Osteoblast (primary cell): ENCODE measurements at places on chromosomes 7 and 10. TPM values are rescaled to one million over a fixed set of nuclear protein-coding genes. Genes with fewer than 3 reads are reported as not detected.

GRCh38 chr7:101422356-101423195 is 59.9 kb downstream of the COL26A1 start:
- no peaks in the 10 kb centered on the region for H3K4me1 ChIP-seq
- no peaks in the 10 kb centered on the region for H3K36me3 ChIP-seq
- no peaks in the 10 kb centered on the region for H3K27me3 ChIP-seq
- no peak for DNase-seq
- H3K4me3 ChIP-seq = no peak overlapping the region

DNA sequence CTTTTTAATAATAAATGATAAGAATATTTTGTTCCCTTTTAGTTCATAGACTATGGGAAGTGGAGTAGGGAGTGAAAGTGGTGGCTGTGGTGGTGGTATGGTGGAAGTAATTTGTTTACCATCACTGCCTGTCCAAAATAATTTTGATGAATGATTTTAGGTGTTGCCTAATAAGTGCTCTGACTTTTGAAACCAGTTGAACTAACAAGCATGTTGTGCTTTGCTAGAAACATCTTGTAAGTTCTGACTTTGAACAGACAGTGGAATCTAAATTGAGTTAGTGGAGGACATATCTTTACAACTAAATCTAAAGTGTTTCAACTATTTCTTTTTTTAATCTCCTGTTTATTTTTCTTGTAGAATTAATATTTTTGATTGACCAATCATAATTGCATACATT is 49.7 kb downstream of the ZEB1 start:
- H3K36me3 ChIP-seq = no peaks in the 10 kb centered on the region
- H3K27me3 ChIP-seq = no peaks in the 10 kb centered on the region
- no peaks in the 10 kb centered on the region for H3K4me1 ChIP-seq
- DNase-seq = no peak
- H3K4me3 ChIP-seq = no peak overlapping the region

- H3K27me3 ChIP-seq = no peaks in the 10 kb centered on the region
- DNase-seq = no peak
- H3K36me3 ChIP-seq = no peaks in the 10 kb centered on the region
- H3K27ac ChIP-seq = no peak overlapping the region
- no peaks in the 10 kb centered on the region for H3K4me1 ChIP-seq
These were observed 377.6 kb downstream of the DNAJB6 start for GRCh38 chr7:157714166-157715070.

- no peak overlapping the region for H3K27ac ChIP-seq
- H3K36me3 ChIP-seq = no peaks in the 10 kb centered on the region
- no peak for DNase-seq
These were observed 71.4 kb upstream of the PRSS58 start for GRCh38 chr7:142329062-142329790.

- no peak for DNase-seq
- no peaks in the 10 kb centered on the region for H3K4me1 ChIP-seq
- H3K27me3 ChIP-seq = no peaks in the 10 kb centered on the region
- H3K4me3 ChIP-seq = no peak overlapping the region
- no peaks in the 10 kb centered on the region for H3K36me3 ChIP-seq
- H3K27ac ChIP-seq = no peak overlapping the region
These were observed 162.6 kb downstream of the PTEN start for GRCh38 chr10:88026031-88026430.

GRCh38 chr10:62618576-62619412 is 185.7 kb upstream of the ADO start:
- H3K27ac ChIP-seq = peak overlapping the region; percentile 45
- H3K36me3 ChIP-seq = no peaks in the 10 kb centered on the region
- H3K4me3 ChIP-seq = no peak overlapping the region
- H3K27me3 ChIP-seq = no peaks in the 10 kb centered on the region
- peak; percentile 94 for DNase-seq

VPS37D gene
- 5.8 and 5.9 TPM in 2 replicates for total RNA-seq

DNA sequence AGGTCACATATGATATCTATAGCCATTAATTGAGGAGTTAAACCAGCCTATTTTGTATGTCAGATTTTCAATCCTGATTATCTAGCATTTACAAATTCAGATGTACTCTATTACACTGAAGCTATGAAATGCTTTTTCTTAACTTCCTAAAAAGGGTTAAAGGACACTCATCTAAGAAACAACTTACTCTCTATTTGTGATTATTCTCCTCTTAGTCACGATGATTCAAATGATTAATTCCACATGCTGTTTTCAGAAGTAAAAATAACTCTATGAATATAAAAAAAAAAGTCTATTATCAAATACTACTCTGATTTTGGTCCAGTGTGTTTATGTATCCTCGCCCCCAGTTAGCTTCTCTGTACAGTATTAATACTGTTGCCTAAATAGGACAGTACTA is 1199.9 kb downstream of the GATA3 start:
- H3K27ac ChIP-seq = no peak overlapping the region
- DNase-seq = peak; percentile 31
- no peaks in the 10 kb centered on the region for H3K36me3 ChIP-seq
- no peaks in the 10 kb centered on the region for H3K27me3 ChIP-seq
- H3K4me1 ChIP-seq = no peaks in the 10 kb centered on the region

DNA sequence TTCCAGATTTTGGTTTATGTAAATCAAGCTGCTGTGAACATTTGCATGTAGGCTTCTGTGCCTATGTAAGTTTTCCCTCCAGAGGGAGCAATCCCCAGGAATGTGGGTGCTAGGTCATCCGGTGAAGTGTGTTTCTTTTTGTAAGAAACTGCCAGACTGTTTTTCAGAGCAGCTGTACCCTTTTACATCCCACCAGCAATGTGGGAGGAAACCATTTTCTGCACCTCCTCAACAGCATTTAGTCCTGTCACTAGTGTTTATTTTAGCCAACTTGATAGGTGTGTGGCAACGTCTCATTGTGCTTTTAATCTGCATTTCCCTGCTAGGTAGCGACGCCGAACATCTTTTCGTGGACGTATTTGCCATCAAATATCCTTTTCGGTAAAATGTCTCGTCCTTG is 395.7 kb upstream of the FOXK1 start:
- H3K27me3 ChIP-seq = no peaks in the 10 kb centered on the region
- H3K4me3 ChIP-seq = no peak overlapping the region
- no peak overlapping the region for H3K27ac ChIP-seq

GRCh38 chr10:24744946-24745345 is 21.3 kb upstream of the ARHGAP21 start:
- no peak for DNase-seq
- no peaks in the 10 kb centered on the region for H3K4me1 ChIP-seq
- H3K27me3 ChIP-seq = no peaks in the 10 kb centered on the region
- H3K27ac ChIP-seq = no peak overlapping the region

RAB19 gene
- total RNA-seq = not detected in 2 replicates

NKX2-3 gene
- total RNA-seq = not detected in 2 replicates

DNA sequence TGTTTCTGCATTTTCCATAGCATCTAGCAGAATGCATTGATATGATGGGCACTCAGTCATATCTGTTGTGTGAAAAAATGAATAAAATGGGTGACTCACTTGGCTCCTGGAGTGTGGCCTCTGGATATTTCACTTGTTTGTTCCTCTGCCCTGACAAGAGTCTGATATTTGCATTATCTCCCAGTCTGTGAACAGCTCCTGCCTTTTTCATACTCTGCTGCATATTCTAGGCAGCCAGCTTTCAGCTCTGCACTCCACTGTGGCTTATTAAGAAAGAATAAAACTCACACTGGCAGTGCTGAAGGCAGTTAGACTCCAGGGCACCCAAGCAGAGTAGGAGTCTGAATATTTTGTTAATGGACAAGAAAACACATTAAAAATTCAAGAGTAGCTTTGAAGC is 623.9 kb downstream of the SORCS1 start:
- H3K4me1 ChIP-seq = no peaks in the 10 kb centered on the region
- H3K27ac ChIP-seq = no peak overlapping the region
- H3K27me3 ChIP-seq = no peaks in the 10 kb centered on the region
- no peak overlapping the region for H3K4me3 ChIP-seq

GRCh38 chr7:119935418-119936025 is 337.5 kb upstream of the KCND2 start:
- H3K4me1 ChIP-seq = no peaks in the 10 kb centered on the region
- no peak overlapping the region for H3K4me3 ChIP-seq
- H3K27me3 ChIP-seq = no peaks in the 10 kb centered on the region
- H3K27ac ChIP-seq = no peak overlapping the region
- H3K36me3 ChIP-seq = no peaks in the 10 kb centered on the region

ABCB4 gene
- under 0.01 and 0.36 TPM in 2 replicates for total RNA-seq

- H3K4me1 ChIP-seq = peaks cover 16% of the 10 kb centered on the region
- DNase-seq = peak; percentile 96
- no peak overlapping the region for H3K27ac ChIP-seq
- H3K4me3 ChIP-seq = no peak overlapping the region
- H3K27me3 ChIP-seq = no peaks in the 10 kb centered on the region
These were observed 70.5 kb upstream of the COL13A1 start for GRCh38 chr10:69731184-69731583.

DNA sequence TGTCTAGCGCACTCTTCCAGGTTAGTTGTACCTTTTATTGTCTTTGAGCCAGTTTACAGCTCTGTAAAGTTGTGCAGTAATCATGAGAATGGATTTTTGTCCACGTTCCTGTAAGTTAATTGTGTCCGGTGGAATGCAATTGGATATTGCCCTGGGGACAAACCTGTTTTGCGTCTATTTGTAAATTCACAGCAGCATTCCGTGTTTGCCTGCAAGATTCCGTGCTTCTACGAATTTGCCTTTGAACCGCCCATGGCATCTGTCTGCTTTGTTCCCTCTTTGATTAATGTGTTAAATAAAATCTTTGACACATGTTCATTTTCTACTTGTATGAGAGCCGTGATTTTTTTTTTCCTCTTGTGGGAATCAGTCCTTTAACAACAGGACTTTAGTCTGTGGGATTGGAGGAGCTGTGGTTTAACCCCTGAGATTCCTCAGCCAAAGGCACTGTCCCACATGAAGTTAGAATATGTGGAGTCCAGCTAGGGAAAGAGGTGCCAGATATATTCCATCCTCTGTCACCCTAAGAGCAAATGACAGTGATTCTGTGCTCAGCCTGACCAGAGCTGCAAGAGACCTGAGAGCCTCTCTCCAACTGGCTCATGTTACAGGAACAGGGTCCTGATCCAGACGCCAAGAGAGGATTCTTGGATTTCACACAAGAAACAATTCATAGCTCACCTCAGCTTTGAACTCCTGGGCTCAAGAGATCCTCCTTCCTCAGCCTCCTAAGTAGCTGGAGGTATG is 126.3 kb downstream of the COL26A1 start:
- no peaks in the 10 kb centered on the region for H3K4me1 ChIP-seq
- no peak overlapping the region for H3K27ac ChIP-seq
- H3K36me3 ChIP-seq = no peaks in the 10 kb centered on the region
- no peak overlapping the region for H3K4me3 ChIP-seq
- H3K27me3 ChIP-seq = peaks cover 3% of the 10 kb centered on the region

SYT15 gene
- under 0.01 TPM in 2 replicates for total RNA-seq

GRCh38 chr10:120282846-120283492 is 174.1 kb upstream of the PLPP4 start:
- no peaks in the 10 kb centered on the region for H3K27me3 ChIP-seq
- no peak overlapping the region for H3K4me3 ChIP-seq
- no peaks in the 10 kb centered on the region for H3K36me3 ChIP-seq

- H3K36me3 ChIP-seq = peaks cover 3% of the 10 kb centered on the region
- DNase-seq = no peak
- no peaks in the 10 kb centered on the region for H3K27me3 ChIP-seq
- no peak overlapping the region for H3K27ac ChIP-seq
- H3K4me3 ChIP-seq = no peak overlapping the region
- no peaks in the 10 kb centered on the region for H3K4me1 ChIP-seq
These were observed 144.5 kb downstream of the ADCY1 start for GRCh38 chr7:45718464-45719330.

DNA sequence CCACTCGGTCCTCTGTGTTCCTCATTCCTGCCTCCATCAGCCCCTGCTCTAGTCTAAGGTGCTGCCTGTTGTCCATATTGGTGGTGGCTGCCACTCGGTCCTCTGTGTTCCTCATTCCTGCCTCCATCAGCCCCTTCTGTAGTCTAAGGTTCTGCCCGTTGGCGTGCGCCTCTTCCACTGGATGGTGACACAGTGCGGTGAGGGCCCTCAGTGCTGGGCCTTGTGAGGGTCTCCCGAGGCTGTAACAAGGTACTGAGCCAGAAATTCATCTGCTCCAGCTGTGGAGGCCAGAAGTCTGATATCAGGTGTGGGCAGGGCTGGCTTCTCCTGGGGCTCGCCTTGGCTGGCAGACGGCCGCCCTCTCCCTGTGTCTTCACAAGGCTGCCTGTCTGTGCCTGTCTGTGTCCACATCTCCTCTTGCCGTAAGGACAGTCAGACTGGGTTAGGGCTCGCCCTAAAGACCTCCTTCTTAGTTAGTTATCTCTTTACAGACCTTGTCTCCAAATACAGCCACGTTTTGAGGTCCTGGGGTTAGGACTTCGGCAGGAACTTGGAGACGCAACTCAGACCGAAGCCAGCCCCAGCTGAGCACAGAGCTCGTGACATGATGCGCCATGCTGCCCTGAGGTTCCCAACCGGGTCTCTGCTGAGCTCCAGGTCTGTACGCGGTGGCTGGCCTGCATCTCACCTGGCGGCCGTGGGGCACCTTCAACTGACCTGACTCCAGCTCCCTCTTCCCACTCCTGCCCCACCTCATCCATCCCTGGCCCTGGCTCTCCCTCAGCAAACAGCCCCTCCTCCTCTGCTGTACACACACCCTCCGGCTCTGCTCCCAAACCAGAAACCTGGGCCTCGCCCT is 181.4 kb upstream of the SHH start:
- no peak for DNase-seq
- H3K27ac ChIP-seq = no peak overlapping the region
- H3K4me3 ChIP-seq = no peak overlapping the region
- no peaks in the 10 kb centered on the region for H3K36me3 ChIP-seq
- no peaks in the 10 kb centered on the region for H3K27me3 ChIP-seq

EBF3 gene
- 31.8 and 35.4 TPM in 2 replicates for total RNA-seq

GRCh38 chr7:44634187-44634838 is 27.9 kb downstream of the OGDH start:
- H3K4me3 ChIP-seq = no peak overlapping the region
- H3K4me1 ChIP-seq = peaks cover 39% of the 10 kb centered on the region
- peak overlapping the region; percentile 99 for H3K27ac ChIP-seq
- no peak for DNase-seq

FAM149B1 gene
- 30.1 and 33.7 TPM in 2 replicates for total RNA-seq

DNA sequence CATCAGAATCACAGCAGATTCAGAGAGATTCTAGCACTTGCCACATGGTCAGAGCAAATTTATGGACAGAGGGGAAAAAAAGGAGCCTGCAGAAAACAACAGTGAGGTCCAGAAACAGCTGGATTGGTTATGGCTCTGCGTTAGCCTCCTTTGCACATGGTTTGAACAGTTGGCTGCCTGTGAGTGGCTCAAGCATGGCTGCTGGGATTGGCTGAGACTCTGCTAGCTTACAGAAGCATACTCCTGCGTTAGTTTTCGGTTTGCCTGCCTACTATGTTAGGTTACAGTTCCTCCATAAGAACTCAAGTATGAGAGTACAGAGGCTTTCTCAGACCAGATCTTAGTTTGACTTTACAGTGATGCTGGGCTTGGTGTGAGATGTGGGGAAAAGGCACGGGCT is 80.7 kb upstream of the WDR11 start:
- H3K27me3 ChIP-seq = no peaks in the 10 kb centered on the region
- no peak overlapping the region for H3K27ac ChIP-seq
- H3K36me3 ChIP-seq = no peaks in the 10 kb centered on the region
- H3K4me3 ChIP-seq = no peak overlapping the region

GRCh38 chr7:108284349-108285002 is 154.3 kb upstream of the LAMB4 start:
- no peak overlapping the region for H3K27ac ChIP-seq
- H3K27me3 ChIP-seq = no peaks in the 10 kb centered on the region
- no peaks in the 10 kb centered on the region for H3K4me1 ChIP-seq
- no peaks in the 10 kb centered on the region for H3K36me3 ChIP-seq
- H3K4me3 ChIP-seq = no peak overlapping the region
- no peak for DNase-seq

GRCh38 chr7:1200045-1200444 is 32.6 kb upstream of the UNCX start:
- no peaks in the 10 kb centered on the region for H3K36me3 ChIP-seq
- no peak overlapping the region for H3K4me3 ChIP-seq
- no peak overlapping the region for H3K27ac ChIP-seq
- no peak for DNase-seq
